ENCODE measurements at places on chromosomes 1 and 21.

GRCh38 chr1:178457651-178458050 is 39.1 kb downstream of the CLEC20A start:
- DNase-seq: no peak

DNA sequence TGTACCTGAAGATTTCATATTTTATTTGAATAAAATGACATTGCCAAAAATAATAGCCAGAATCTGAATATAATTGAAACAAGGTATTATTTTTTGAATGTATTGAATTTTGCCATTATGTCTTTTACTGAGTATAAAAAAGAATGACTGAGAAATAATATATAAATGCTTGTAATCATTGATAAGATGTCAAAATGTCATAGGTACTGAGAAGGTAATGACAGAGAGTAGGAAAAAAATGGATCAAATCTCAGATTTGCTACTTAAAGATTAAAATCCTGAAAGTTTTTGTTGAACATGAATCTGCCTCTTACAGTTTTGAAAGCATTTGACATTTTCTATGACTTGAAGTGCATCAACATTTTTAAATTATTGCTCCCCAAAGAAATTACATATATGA is 1069.9 kb upstream of the ADGRL4 start:
- no peak for DNase-seq

DNA sequence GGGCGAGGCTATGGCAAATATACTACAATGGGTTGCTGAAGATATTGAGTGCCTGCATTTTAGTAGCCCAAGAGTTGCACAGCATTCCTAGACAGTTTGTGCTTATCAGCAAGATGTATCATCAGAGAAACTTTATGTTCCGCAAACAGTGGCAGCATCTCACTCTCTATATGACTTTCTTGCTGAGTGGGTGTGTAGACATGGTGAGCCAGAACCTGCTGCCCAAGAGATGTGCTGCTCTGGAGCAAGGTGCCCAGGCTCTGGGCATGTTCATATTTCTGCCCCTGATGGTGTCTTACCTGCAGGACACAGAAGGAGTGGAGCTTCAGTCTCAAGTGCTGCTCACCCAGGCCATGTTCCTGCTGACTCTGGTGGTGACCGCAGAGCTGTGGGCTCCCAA is 8.2 kb upstream of the RGSL1 start:
- DNase-seq: no peak

GRCh38 chr1:56830052-56830451 is 10.8 kb upstream of the FYB2 start:
- DNase-seq: no peak

- no peak for DNase-seq
Observed at GRCh38 chr1:99674115-99675064, 28.5 kb downstream of the PALMD start.

GRCh38 chr1:101307985-101308689 is 71.3 kb downstream of the S1PR1 start:
- no peak for DNase-seq

DNA sequence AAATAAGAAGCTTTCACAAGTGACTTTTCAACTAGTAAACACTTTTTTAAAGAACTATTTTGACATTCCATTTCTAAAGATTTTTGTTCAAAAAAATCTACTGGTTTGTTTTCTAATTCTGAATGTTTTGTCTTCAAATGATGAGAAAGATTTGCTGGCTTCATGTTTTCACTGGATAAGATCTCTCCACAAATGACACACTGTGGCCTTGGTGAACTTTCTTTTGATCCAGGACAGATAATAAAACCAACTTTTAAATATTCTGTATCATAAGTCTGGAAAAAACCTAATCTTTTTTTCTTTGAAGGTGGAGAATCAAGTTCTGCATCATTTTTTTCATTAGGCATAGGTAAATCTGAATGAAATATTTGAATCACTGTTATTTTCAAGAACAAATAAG is 3.4 kb upstream of the TMEM35B start:
- no peak for DNase-seq

GRCh38 chr1:108502624-108503023 is 52.5 kb downstream of the NBPF6 start:
- DNase-seq: no peak

DNA sequence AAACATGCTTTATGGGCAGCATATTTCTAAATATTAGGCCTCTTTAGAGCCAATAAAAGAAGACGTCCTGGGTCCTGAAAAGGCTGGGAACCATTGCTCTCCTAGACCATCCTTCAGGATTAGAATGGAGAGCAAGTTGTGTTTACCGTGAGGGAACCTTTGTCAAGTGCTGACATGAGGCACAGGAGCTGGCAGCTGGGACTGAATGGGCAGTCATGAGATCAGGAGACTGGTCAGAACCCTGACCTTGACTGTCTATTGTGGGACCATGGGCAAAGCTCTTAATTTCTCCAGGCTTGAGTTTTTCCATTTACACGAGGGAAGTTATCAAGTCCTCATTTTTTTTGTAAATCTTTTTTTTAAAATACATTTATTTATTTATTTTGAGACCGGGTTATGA is 5.2 kb downstream of the PFKFB2 start:
- no peak for DNase-seq

DNA sequence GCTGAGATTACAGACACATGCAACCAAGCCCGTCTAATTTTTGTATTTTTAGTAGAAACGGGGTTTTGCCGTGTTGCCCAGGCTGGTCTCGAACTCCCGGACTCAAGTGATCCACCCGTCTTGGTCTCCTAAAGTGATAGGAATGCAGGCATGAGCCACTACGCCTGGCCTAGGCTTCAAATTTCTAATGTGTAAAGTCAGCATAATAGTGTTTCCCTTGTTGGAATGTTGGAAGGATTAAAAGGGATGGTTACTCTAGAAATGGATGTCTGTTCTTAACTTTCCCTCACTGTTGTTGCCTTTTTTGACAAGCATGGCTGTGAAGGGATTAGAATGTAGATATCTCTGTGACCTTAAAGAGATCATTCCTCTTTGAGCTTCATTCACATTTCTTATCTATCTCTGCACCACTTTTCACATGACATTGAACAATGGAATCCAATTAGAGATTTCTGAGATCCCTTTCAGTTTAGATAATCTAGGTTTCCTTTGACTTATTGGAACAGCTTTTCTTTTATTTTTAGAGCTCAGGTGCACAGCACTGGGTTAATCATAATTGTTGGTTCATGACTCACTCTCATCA is 33.7 kb downstream of the NFASC start:
- no peak for DNase-seq
